ENCODE measurements at places on chromosomes 7 and 10.

- DNase-seq, result no peak
These were observed 88.0 kb downstream of the KBTBD2 start for GRCh38 chr7:32803406-32804141.

DNA sequence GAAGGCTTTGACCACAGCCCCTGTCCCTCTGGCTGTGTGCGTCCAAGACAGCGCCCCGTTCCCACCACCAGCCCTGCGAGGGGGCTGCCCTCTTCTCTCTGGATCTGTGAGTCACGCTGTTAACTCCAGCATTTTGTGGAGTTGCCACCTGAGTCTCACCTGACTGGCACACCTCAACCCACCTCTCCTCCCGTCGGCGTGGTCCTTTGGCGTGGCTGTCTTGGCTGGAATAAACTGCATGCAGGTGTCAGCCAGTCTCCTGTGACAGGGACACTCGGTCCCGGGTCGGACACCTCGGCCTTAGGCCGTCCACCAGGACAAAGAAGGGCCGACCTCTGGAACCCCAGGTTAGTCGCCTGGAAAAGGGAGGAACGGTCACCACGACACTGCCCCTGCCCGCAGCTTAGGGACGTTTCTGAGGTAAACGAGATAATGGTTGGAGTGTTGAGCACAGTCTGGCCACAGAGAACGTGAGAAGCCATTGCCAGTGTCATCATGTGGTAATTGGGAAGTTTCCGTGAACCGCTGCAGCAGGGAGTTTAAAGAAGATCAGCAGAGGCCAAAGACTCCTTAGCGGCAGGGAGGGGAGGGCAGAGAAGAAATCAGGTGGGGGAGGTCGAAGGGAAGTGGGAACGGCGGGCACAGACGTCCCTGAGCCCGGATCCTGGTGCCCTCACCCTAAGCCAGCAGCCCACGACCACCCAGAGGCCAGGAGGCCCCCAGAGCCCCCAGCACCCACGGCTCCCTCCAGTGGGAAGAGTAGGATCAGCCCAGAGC lies 73.6 kb upstream of the FAM20C start:
- DNase-seq, result no peak

DNA sequence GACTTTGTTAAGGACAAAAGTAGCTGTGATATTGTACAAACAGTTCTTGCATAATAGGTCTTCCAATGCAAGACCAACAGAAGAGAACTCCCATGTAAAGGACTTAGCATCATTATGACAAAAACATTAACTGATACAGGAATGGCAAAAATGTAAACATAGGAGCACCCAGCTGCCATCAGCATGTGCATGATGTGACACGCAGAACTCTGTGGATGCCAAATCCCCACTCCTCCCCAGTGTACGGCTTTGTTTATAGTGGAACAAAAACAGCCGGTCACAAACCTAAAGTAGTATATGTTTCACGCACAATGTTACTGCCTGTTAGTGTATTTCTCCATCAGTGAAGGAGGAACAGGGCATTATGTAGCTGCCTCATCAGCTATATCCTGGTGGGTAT lies 316.0 kb upstream of the AOAH start:
- DNase-seq, result no peak

DNA sequence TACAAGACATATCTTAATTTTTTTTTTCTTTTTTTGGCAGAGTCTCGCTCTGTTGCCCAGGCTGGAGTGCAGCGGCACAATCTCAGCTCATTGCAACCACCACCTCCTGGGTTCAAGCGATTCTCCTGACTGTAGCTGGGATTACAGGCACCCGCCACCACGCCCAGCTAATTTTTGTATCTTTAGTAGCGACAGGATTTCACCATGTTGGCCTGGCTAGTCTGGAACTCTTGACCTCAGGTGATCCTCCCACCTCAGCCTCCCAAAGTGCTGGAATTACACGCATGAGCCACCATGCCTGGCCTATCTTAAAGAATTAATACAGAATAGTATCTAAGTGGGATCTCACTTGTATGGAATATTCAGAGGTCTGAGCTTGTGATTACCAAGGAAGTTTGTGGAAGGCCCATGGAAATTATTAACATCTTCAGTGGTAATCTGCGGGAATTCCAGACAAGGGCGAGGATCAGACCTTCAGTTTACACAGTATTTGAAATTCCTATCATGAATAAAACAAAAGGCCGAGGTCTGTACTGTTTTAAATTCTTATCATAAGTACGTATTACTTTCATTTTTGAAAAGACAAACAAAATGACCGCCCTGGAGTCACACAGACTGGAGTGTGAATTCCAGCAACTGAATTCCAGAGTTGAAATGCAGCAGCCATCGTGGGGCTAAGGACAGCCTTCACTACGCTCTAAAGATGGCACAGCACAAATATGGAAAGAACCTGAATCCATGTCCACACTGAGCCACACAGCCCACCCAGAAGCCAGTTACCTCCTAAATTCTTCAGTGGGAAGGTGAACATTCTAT lies 16.7 kb downstream of the GPRIN2 start:
- no peak for DNase-seq

DNA sequence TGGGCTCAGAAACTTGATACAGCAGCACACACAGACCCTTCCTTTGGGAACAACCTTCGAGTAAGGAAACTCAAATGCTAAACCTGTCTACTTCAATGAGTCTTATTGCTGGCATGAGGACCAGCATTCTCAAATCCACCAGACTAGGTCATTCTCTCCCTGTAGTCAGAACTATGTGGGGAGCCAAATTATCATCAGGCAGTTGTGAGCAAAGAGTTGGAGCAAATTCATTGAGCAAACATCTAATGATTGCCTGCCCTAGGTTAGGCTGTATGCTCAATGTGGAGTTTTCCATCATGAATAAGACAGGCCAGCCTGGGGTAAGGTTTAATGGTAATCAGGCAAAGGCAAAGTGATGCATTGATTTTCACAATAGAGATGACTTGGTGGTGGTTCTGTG lies 3.6 kb downstream of the EPDR1 start:
- no peak for DNase-seq
